Stimulated activated CD4-positive, alpha-beta T cell treated with anti-CD3 and anti-CD28 coated beads, Interleukin-2, amount 100 ng/mL, for 4 hours (primary cell): ENCODE measurements at places on chromosomes 16 and 17.

DNA sequence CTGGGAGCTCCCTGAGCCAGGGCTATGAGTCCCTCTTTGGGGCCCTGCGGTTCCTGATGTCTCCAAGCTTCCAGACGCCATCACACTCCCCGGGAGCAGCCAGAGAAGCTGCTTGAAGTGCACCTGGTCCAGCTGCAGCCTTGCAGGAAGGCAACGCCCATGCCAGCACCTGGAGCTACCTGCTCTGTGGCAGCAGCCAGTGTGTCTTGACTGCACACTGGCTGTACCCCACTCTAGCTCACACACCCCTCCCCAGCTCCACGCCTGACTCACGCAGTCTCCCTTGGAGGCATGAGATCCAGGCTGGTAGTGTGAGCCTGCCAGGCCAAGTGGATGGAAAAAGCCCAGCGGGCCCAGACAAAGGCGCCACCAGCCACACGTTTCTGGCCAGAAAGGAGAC lies 63.3 kb downstream of the USP32 start:
- DNase-seq, result no peak

GRCh38 chr16:68229431-68230175 lies 6.3 kb downstream of the ESRP2 start:
- no peak for DNase-seq

DNA sequence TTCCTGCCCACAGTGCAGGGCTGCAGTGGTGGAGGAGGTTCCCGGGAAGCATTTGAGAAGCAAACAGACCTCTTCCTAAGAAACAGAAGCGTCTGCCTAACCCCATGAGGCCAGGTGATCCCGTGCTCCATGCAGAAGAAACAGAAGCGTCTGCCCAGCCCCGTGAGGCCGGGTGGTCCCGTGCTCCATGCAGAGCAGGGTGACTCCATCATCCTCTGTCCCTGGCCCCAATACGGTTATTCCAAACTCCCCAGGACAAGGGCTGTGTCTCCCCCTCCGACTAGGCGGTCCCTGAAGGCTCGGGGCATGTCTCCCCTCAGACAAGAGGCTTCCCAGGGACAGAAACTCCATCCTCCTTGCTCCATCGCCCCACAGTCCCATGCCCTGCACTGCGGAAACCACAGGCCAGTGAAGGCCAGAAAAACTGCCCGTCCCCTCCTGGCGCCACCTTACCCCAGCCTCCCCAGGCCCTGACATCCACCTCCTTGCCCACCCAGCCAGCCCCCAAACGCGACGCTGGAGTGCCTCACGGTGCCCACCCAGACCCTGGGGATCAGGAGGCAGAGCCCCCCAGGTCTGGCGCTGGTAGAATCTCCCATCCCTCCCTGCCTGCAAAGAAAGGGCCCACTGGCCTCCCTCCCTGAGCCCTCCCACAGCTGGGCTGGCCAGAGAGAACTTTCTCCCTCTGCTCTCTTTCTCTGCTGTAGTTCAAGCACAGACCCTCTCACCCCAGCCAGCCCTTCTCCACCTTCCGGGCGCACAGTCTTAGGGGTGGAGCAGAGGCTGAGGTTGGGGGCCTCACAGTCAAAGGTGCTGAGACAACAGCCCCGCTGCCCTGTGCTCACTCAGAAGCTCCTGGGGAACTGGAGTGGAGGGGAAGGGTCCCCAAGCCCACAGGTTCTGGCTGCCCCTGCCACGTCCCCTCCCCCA lies 30.6 kb upstream of the KRT17 start:
- no peak for DNase-seq

DNA sequence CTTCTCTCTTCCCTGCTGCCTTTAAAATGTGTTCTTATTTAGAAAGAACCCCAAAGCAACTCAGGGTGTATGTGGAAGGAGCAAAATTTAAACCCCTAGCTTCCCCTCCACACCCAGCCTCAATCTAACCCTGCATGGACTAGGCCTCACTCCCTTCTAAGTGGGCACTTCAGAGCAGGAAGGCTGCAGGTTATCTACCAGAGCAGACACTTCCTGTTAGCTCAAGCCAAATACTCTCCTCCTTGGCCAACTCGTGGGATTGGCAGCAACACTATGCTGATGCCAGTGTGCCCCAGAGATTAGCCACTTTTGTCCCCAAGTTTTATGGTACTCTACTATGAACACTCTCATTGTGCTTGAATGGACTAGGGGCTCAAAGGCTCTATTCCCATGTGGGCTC lies 35.6 kb downstream of the CCDC42 start:
- no peak for DNase-seq

GRCh38 chr17:64441772-64442540 lies 7.0 kb upstream of the MILR1 start:
- DNase-seq, result no peak

DNA sequence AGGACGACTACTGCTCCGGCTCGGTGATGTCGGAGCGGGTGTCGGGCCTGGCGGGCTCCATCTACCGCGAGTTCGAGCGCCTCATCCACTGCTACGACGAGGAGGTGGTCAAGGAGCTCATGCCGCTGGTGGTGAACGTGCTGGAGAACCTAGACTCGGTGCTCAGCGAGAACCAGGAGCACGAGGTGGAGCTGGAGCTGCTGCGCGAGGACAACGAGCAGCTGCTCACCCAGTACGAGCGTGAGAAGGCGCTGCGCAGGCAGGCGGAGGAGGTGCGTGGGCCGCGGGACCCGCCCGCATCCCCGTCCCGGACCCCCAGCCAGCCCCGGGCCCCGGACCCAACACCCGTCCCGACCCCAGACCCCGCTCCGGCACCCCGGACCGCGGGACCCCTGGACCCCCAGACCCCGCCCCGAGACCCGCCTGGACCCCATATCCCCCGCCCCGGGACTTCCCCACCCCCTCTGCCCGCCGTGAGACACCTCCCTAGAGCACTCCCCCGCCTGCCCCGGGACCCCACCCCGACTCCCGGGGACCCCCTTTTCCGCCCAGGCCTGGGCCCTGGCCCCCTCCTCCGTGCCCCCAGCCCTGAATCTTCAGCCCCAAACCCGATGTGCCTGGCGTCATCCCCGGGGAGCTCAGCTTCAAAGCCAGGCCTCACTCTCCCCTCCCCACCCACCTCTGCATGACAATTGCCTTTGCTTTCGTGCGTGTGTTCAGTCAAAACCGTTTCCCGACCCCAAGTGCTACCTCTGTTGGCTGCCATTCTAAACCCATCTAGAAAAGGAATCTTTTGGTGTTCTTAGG lies 594 bp downstream of the MAPK8IP3 start:
- DNase-seq, result peak; percentile 57

DNA sequence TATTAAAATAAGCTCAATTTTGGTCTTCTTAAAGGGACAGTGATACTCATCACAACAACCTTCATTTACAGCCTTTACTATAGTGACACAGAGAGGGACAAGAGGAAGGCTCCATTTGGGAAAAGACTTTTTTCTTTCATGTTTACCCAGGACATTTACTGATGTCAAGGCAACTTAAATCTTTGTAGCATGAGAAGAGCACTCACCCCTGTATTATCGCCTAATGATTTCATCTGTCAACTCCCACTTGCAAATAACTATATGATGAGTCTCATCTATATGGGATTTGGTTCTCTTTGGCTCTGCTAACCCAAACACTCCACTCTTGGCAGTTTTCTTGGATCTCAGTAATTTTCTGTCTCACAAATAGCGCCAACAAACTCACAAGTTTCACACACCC lies 24.1 kb downstream of the BLMH start:
- DNase-seq, result no peak

GRCh38 chr16:74503412-74503811 lies 82.1 kb upstream of the CLEC18B start:
- DNase-seq, result no peak

- DNase-seq, result no peak
Observed at GRCh38 chr16:8741636-8742035, 55.8 kb downstream of the TMEM186 start.

DNA sequence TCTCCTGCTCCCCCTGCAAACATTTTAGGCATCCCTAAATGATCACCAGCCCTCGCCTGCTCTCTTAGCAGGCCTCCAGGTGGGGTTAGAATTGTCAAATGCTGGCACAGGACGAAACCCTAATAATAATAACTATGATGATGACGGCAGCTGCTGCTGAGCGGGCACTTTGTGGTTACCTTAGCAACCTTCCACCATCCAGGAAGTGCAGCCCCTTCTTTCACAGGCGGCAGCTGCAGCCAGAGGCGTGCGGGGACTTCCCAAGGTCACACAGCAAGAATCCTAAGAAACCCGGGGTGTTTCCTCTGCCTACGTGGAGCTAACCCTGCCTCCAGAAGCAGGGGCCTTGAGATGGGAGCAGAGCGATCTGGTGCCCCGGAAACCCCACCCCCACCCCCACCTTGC lies 22.4 kb upstream of the EIF1 start:
- peak; percentile 60 for DNase-seq

DNA sequence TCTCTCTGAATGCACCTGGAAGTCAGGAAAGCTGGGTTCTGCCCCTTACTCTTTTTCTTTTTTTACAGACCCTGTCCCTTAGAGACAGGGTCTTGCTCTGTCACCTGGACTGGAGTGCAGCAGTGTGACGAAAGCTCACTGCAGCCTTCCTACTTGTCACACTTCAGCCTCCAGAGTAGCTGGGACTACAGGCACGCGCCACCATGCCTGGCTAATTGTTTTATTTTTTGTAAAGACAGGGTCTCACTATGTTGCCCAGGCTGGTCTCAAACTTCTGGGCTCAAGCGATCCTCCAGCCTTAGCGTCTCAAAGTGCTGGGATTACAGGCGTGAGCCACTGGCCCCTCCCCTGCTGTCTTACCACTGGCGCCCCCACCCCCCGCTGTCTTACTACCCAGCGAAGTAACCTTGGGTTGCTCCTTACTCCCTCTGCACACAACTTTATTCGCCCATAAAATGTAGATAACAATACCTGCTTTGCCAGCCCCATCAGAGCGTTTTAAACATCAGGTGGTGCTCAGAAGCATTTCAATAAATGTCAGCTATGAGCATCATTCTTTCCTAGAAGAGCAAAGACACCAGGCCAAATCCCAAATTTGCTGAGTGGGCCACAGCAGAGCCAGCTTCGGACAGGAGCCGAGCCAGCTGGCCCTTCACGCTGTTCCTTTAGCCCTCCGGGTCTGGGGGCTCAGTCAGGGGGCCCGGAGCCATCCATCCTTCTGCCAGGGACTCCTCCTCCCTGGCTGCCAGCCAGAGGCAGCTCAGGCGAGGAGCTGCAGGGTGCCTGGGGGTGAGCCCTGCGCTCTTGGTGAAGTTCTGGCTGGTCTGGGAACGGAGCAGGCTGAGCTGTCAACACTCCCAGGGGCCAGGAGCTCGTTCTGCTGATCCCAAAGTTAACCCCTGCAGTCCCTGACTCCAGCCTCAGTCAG lies 24.4 kb downstream of the SRL start:
- DNase-seq, result no peak

DNA sequence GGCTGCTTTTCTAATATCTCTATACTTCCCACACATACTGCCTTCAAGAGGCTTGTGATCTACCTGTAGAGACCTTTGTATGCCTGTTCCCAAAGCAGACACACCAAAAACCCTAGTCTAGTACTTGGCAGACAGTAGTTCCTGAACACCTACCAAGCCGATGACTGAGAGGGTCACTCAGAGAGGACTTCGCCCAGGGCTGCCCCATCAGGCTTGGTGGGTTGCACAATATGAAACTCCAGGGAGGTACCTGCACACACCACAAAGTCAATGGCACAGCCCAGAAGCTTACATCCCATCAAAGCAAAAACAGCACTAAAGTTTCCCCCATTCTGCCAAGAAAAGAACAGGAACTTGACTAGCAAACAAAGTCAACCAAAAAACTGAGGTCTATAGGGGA lies 30.3 kb downstream of the ASPA start:
- no peak for DNase-seq

- no peak for DNase-seq
Observed at GRCh38 chr16:58026139-58026704, 668 bp downstream of the MMP15 start.

DNA sequence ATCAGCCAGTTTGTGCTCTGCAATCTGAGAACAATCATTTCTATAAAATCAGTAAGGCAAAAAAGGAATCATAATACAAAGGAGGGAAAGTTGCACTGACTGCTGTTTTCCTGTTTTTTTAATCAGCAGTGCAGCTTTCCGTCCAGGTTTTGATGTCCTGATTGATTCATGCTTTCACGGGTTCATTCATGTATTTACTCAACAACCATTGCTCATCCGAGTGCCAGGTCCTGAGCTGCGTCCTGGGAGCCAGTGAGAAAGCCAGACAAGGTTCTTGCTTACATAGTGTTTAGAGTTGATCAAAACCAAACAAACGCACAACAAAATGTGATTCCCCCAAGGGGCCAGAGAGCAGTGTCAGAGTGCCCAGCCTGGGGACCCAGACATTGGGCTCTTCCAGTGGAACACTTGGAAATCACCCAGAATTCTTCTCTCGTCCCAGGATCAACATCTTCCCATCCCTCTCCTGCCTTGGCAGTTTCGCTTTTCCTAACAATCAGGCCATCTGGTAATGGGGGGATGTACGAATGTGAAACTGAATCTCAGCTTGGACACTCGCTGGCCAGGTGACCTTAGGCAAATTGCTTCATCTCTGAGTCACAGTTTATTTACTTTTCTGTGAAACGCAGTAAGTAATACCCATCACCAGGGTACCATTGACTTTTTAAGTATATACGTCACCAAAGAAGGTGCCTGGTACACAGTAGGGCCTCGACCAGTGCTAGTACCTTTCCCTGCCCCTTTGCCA lies 13.3 kb upstream of the C1QL1 start:
- no peak for DNase-seq

DNA sequence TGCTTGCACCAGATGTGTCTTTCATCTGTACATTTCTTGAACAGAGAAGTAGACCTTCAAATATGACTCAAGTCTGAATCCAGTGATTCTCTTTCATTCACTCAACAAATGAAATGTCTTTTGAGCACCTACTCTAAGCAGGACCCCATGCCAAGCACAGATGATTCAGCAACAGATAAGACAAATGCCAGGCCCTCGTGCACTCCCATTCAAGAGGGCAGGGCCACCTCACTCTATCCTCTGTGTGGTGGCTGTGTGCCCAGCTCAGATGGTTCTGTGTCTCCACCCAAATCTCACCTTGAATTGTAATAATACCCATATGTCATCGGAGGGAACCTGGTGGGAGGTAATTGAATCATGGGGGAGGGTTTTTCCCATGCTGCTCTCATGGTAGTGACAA lies 74.1 kb upstream of the NKD1 start:
- peak; percentile 14 for DNase-seq

DNA sequence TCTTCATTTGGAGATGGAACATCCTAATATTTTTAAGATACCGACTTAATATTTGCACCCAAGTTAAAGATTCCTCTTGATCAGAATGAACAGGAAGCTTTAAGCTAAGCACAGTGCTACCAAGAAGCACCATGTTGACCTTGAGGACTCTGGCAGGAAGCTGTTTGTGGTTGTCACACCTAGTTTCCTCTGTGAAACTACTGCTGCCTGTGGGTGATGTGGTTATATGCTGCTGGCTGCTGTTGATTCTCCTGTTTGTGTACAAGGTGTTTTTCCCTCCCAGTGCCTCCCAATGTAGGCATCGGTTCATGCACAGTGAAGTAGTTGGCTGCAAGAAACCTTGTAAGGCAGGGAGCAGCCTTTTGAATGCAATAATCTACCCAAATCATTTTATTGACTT lies 23.4 kb downstream of the RBL2 start:
- DNase-seq, result peak; percentile 56
